ENCODE measurements at places on chromosomes 7 and 10. TPM values are rescaled to one million over a fixed set of nuclear protein-coding genes. Genes with fewer than 3 reads are reported as not detected.

DNA sequence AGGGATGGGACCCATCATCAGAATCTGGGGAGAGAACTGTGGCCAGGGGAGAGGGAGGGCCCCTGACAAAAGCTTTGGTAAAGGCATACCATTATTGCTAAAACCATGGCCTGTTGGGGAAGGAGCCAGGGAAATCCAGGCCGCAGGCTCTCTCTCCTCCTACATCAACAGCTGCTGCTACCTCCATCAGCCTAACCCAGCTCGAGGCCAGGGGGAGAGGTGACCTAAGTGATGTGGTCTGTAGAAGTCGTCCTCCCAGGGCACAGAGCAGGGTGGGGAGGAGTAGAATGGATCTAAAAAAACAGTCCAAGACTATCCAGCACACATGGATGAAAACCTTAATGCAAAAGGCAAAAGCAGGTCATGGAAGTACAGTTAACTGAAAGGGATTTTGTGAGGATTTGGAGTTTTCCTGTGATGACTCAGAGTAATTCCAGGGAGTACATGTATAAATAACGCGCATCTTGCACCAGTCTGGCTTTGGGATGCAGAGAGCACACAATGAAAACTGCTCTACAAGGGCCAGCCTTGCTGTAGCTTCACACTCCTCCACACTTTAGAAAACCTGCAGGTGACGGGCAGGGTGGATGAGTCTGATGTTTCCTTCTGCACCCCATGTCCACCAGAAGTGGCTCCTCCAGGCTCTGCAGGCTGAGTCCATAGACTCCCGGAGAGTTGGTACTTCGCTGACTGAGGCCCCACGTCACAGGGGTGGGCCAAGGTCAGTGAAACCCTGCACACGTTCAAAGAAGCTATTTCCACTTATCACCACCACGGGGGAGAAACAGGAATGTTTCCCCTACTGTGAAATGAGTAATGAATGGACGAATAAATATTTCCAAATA lies 38.5 kb upstream of the MSMB start:
- no peak overlapping the region for H3K4me3 ChIP-seq
- H3K27me3 ChIP-seq, result no peaks in the 10 kb centered on the region
- no peaks in the 10 kb centered on the region for H3K36me3 ChIP-seq
- no peak overlapping the region for H3K27ac ChIP-seq
- H3K4me1 ChIP-seq, result peaks cover 28% of the 10 kb centered on the region
- no peak for DNase-seq

DNA sequence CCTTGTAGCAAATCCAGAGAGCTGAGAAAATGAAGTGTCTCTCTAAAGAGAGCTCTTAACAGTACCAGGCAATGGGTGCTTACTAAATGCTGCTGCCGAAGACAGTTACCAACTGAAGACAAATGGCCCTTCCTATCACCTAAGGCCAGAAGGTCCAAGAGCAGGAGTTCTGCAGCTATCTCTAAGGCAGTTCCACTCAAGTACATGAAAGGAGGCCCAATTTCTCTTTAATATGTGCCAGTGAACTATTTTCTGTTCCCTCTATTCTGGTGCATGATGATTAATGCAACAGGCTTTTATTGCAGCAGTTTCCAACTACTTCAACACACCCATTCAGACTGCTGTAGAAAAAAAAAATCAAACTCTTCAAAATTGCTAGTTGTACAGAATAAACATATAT lies 122.5 kb downstream of the SLC25A13 start:
- DNase-seq, result no peak
- H3K4me1 ChIP-seq, result no peaks in the 10 kb centered on the region
- H3K27me3 ChIP-seq, result no peaks in the 10 kb centered on the region
- H3K4me3 ChIP-seq, result no peak overlapping the region
- no peak overlapping the region for H3K27ac ChIP-seq

Gene EDRF1
- total RNA-seq, result 32.8 TPM

DNA sequence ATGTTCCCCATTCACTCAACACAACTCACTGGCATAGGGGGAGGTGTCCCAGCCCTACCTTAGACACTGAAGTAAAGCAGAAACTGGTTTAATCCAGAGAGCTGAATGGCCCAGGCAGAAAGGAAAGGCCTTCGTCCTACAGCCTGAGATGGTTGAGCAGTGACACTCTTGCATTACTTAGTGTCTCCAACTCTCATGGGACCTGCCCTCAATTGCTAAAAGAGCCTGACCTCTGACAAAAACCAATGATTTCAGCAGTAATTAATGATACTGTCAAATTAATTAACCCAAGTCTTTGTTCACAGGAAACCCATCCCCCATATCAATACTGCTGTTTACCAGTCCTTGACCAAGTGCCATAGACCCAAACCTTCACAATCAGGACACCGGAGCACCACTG lies 48.6 kb downstream of the ICA1 start:
- H3K4me1 ChIP-seq, result no peaks in the 10 kb centered on the region
- H3K36me3 ChIP-seq, result no peaks in the 10 kb centered on the region
- no peak overlapping the region for H3K4me3 ChIP-seq
- peaks cover 4% of the 10 kb centered on the region for H3K27me3 ChIP-seq
- H3K27ac ChIP-seq, result no peak overlapping the region

DNA sequence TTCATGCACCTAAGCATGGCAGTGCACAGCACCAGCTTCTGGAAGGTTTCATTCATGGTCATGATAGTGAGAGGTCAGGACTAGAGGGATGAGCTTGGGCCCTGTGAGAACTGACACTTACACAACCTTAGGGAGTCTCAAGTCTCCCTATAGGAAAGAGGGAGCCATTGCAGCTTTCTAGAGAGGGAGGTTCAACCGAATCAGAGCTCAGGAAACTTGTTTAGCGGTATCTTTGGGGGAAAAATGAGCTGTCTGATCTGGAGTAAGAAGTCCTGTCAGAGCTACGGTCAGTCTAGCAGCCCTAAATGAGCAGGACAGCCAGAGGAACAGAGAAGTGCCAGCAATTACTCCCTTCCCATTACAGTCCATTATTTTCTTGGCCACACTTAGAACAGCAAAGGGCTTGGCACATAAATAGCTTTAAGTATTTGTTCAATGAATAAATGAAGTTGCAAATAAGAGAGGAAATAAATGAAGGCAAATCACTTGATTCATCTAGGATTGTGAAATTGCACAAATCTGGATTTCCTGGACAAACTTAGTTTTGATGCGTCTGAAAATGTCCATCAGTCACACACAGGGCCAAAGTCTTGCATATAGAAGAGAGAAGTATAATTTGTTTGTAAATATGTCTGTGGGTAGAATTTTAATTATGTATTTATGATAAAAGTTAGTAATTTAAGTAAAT lies 262.0 kb downstream of the GLI3 start:
- no peak overlapping the region for H3K4me3 ChIP-seq
- no peak for DNase-seq
- no peak overlapping the region for H3K27ac ChIP-seq
- H3K4me1 ChIP-seq, result no peaks in the 10 kb centered on the region
- H3K36me3 ChIP-seq, result peaks cover 3% of the 10 kb centered on the region
- H3K27me3 ChIP-seq, result no peaks in the 10 kb centered on the region

- H3K27me3 ChIP-seq, result no peaks in the 10 kb centered on the region
- H3K27ac ChIP-seq, result no peak overlapping the region
- no peak for DNase-seq
- peaks cover 3% of the 10 kb centered on the region for H3K36me3 ChIP-seq
- H3K4me1 ChIP-seq, result peaks cover 9% of the 10 kb centered on the region
Observed at GRCh38 chr7:151101621-151102396, 15.5 kb downstream of the AGAP3 start.

DNA sequence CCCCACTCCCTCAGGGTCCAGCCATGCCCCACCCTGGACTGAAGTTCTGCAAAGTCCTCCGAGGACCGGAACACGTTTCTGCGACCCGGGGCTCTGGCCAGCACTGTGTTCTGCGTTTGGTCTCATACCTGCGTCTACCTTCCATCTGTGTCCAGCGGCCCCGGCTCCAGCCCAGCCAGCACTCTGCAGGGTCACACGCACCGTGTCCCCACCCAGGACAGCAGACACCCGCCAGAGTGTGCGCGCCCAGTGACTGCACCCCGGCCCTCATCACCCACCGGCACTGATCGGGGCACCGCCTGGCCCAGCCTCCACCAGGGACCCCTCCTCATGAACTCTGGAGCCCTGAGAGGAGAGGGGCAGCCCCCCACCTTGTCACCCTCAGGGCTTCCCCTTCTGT lies 20.3 kb downstream of the SLC29A4 start:
- H3K4me3 ChIP-seq, result no peak overlapping the region
- DNase-seq, result no peak
- H3K36me3 ChIP-seq, result peaks cover 4% of the 10 kb centered on the region
- H3K27me3 ChIP-seq, result no peaks in the 10 kb centered on the region

DNA sequence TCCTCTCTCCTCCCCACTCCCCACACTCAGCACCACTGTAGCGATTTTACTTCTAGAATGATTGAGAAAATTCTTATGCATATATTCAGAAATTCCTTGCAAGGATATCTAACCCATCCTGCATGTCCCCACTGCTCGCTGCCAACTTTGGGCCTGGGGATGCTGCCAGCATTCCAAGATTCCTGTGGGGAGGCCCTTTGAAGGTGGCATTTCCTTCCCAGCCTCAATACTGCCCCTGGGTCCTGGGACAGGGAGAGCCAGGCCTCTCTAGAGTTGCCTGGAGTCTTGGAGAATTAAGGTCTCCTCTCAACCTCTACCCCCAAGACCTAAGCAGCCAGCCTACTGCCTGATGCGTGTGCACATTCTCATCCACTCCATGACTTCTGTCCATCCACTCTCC lies 303.5 kb downstream of the NEBL start:
- H3K4me1 ChIP-seq, result peaks cover 29% of the 10 kb centered on the region
- DNase-seq, result peak; percentile 18
- no peaks in the 10 kb centered on the region for H3K27me3 ChIP-seq
- H3K4me3 ChIP-seq, result no peak overlapping the region
- H3K36me3 ChIP-seq, result no peaks in the 10 kb centered on the region

Gene ZNF804B
- total RNA-seq, result not detected

Gene CCL26
- 15.1 TPM for total RNA-seq

Gene SPDYE3
- total RNA-seq, result not detected

GRCh38 chr7:117134889-117135552 lies 181.7 kb downstream of the ST7 start:
- H3K27ac ChIP-seq, result peak overlapping the region; percentile 96
- peak; percentile 55 for DNase-seq
- H3K4me3 ChIP-seq, result no peak overlapping the region
- peaks cover 17% of the 10 kb centered on the region for H3K36me3 ChIP-seq

Gene TMEM140
- total RNA-seq, result 2.2 TPM

GRCh38 chr10:122264931-122265330 lies 6.2 kb upstream of the BTBD16 start:
- no peak overlapping the region for H3K27ac ChIP-seq
- no peak overlapping the region for H3K4me3 ChIP-seq
- no peaks in the 10 kb centered on the region for H3K27me3 ChIP-seq
- peaks cover 13% of the 10 kb centered on the region for H3K4me1 ChIP-seq
- DNase-seq, result no peak

DNA sequence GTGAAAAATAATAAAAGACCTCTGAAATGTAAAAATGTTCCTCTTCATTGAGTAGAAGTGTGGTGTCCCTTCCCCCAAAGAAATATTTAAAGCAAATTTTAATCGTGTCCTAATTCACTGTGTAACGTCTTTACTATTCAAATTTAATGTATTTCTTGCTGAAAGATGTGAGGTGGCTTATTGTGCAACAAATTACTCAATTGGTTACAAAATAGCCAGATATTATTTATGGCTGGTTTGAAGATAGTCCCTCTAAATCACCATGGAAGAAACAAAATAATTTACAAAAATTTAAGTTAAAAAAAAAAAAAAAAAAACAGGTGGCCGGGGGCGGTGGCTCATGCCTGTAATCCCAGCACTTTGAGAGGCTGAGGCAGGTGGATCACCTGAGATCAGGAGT lies 43.7 kb downstream of the DNAJC12 start:
- H3K27ac ChIP-seq, result no peak overlapping the region
- H3K4me1 ChIP-seq, result peaks cover 17% of the 10 kb centered on the region
- no peak for DNase-seq
- H3K4me3 ChIP-seq, result no peak overlapping the region
- H3K27me3 ChIP-seq, result no peaks in the 10 kb centered on the region
- H3K36me3 ChIP-seq, result no peaks in the 10 kb centered on the region

Gene FBXO24
- total RNA-seq, result not detected

- no peak overlapping the region for H3K27ac ChIP-seq
- no peaks in the 10 kb centered on the region for H3K4me1 ChIP-seq
- H3K4me3 ChIP-seq, result no peak overlapping the region
- no peaks in the 10 kb centered on the region for H3K27me3 ChIP-seq
- no peaks in the 10 kb centered on the region for H3K36me3 ChIP-seq
Observed at GRCh38 chr10:130028465-130028819, 64.4 kb upstream of the EBF3 start.

DNA sequence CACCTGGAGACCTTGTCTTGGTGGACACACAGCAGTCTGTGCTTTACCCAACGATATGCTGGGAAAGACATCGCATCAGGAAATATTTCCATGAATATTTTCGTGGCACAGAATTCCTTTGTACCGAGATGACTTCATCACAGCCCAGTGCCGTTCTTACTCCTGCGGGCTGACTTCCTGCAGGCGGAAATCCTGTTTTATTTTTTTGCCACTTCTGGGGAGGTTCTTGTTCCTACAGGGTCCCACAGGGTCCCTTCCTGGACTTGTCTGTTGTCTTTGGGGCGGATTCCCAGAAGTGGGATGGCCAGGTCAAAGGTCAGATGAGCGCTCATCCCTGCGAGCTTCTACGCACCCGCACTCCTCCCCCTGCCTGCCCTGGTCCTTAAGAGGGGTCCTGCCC lies 86.5 kb downstream of the DNAJB6 start:
- no peak overlapping the region for H3K27ac ChIP-seq
- H3K36me3 ChIP-seq, result peaks cover 3% of the 10 kb centered on the region
- no peaks in the 10 kb centered on the region for H3K4me1 ChIP-seq
- H3K4me3 ChIP-seq, result no peak overlapping the region

Gene NEBL
- 0.66 TPM for total RNA-seq

- H3K4me3 ChIP-seq, result peak overlapping the region; percentile 100
- peaks cover 49% of the 10 kb centered on the region for H3K36me3 ChIP-seq
- DNase-seq, result peak; percentile 52
- H3K27me3 ChIP-seq, result no peaks in the 10 kb centered on the region
Observed at GRCh38 chr7:6590645-6591110, 857 bp downstream of the INTS15 start.

Gene SAP25
- total RNA-seq, result 0.60 TPM

DNA sequence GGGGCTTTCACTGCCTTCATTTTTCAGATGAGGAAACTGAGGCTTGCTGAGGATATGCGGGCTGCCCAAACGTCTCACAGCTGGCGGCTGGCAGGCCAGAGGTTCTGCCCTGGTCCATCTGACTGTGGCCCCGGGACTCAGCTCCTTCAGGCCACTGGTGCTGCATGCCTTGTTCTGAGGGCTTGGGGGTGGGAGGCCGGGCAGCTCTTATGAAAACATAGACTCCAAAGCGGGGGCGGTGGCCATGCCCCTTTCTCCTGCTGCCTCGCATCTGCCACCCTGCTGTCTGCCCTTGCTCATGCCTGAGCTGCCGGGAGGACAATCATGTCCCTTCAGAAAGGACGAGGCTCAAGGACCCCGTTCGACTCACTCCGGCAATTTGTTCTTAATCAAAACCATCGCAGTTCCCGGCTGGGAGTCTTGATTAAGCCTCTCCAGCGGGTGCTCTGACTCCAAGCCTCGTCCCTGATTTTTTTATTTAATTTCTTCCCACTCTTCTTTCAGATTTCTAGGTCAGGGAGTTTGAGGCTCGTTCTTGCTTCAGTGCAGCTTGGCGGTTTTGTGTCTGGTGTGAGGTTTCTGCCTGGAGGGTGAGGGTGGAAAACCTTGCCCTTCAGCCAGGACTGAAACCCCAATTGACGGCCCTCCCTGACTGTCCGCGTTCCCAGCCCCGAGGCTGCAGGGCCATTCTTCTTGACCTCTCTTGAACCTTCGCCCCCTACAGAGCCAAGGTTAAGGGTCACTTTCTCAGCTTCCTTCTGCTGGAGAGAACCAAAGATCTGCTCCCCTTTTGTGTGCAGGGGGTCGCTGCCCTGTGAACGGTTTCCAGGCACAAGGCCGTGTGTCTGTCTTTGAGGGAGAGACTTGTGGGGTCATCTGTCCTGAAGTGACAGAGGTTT lies 120.8 kb downstream of the DNAJB6 start:
- no peak overlapping the region for H3K4me3 ChIP-seq
- no peak overlapping the region for H3K27ac ChIP-seq
- no peaks in the 10 kb centered on the region for H3K36me3 ChIP-seq
- H3K4me1 ChIP-seq, result no peaks in the 10 kb centered on the region

All from SJSA1 (cell line).